ENCODE measurements at places on chromosomes 7 and 10.

DNA sequence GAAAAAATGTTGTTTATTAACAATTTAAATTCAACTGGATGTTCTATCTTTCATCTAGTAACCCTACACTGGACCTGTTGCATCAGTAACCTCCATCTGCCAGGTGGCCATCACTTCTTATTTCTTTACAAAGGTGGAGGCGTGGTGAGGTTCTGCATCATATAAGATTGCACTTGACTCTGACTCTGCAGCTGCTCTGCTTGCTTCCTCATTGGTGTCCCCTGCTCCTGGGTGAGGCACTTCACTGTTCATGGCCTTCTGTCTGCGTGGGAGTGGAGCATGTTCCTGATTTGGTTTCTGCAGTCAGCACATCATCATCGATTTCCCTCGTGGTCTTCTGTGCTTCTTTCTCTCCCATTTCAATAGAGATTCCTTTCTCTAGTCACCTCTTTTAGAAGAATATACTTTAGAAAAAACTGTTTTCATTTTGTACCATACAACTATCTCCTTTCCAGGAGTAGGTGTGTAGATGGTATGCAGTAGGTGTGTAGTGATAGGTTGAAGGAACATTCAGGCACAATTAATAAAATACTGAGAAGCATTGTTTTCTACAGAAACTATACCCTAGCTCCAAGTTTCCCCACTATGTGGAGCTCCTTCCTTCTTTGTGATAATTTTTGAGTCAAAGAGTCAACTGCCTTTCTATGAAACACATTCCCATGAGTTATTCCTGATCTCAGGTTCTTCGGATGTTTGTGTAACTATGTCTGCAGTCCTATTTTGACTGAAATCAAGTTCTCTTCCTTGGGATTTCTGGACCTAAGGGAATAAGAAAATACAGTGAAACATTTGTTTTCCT, 231.7 kb upstream of the CNTNAP2 start:
- DNase-seq, result no peak

DNA sequence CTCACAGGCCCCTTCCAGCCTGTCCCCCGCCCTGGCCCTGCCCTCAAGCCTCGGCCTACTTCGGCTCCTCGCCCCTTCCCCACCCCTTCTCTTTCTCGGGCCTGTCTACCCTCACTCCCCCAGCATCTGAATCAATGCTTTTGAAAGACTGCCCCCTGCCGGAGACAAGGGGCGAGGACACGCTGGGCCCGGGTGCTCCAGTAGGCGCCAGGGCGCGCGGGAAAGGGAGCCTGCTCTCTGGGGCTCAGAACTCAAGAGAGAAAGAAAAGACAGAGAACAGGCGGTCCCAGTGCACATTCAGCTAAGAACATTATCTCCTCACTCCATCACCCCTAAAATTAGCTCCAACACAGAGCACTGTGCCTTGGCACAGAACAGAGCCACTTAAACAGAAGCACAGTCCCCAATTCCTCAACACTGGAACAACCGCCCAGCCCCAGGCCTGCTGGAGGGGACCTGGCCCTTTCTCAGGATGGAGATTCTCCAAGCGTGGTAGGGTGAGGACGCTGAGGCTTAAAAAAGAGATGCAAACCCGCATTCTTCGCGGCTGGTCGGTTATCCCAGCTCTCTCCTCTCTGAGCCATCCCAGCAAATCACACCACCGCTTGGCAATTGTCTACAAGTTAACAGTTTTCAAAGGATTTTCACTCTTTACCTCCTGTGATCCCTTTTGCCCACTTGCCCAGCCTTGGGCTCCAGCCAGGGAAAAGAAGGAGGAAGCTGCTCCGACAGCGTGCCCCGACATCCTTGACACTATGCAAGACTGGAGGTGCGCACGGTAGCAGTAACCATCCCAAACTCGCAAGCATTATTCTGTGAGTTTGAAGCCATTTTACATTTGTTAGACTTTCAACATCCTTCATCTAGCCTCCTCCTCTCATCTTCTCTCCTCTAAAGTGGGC, 2.1 kb downstream of the GIGYF1 start:
- DNase-seq, result peak; percentile 69

DNA sequence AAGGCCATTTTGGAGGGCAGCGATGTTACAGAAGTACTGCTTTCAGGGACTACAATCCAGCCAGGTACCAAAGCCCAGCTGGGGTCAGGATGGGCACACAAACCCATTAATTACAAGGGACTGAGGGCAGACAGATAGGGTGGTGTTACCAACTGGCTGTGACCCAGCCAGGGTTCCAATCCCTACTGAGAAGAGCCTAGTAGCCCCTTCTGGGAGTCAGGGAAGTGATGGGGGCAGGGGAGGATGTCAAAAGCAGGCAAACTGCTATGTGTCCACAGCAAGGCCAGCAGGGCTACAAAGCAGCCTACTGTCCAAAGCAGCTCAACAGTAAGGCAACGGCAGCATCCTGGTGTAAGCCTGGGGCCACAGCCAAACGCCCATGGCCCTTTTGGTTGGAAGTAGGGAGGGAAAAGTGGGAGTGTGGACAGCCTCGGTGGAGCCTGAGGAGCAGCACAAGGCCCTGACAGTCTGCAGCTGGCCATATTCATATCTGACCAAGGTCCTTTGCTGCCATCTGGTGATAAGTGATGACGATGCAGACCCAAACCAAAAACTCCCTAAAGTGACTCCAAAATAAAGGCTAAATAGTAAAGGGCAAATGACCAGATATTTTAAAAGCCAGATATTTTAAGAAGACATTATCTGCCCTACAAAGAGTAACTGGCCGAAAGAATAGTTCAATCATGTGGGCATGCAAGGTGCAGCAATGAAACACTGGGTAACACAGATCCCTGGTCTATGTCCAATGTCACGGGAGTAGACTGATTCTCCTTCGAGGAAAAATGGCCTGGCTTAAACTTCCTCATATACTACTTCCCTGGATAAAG, 56.9 kb downstream of the XPNPEP1 start:
- DNase-seq, result no peak

DNA sequence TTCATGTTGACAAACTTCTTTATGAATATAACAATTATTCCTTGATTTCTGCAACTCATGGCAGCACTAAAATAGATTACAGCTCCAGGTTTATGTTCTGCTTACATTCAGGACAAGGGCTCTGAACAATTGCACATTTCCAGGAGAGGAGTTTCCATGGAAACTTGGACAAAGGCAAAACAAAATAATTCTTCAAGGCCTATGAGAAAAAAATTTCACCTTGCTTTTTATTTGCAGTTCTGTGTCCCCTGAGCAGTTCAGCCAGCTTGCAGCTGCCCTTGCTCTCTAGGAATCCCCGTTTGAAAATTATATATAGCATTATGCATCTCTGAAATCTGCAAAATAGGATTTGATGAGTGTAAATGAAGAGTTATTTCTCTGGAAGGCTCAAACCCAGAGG, 71.7 kb downstream of the ARL4A start:
- no peak for DNase-seq

GRCh38 chr7:120436487-120437060, 163.6 kb downstream of the KCND2 start:
- DNase-seq, result no peak

DNA sequence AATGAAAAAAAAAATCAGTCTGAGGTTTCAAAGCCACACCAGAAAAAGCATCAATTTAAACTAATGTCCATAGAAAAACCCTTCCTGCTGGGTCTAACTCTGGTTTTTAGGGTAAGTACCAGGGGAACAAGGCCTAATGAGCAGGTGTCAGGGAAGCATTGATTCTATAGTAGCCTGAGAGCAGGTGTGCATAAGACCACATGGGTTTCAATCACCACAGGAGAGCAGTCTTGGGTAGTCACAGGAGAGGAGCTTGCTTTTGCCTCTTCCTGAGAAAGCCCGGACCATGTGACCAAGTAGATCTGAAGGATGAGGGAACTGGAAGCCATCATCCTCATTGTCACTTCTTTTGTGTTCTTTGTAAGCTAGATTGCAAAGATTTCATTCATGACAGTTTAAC, 66.3 kb upstream of the AGK start:
- DNase-seq, result no peak

GRCh38 chr10:78992333-78992732, 76.4 kb upstream of the ZMIZ1 start:
- DNase-seq, result no peak

DNA sequence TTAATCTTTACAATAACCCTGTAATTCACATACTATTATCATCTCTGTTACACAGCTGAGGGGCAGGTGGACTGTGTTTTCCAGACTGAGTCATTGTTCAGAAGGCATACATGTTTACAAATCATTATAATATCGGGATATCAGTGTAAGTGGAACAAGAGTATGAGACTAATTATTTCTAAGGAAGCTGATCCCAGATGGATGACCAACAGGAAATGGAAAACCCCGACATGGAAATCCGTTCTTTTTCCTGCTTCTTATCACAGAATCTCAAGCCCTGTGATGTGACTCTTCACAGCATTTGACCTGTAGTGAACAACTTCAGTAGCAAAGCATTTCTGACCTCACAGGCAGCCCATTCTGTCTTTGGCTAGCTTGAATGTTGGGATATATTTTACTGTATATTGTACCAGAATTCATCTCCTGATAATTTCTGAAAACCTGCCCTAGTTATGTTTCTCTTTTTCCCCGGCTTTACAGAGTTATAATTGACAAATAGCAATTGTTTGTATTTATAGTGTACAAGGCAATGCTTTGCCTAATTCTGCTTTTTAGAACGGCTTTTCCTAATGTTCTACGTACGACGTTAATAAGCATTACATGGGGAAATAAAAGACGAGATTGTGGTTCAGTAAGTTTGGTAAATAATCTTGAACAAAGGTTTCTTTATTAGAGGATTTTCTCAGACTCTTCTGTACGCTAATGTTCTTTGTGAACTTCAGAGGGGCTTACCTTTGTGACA, 78.6 kb upstream of the SYPL1 start:
- DNase-seq, result no peak

DNA sequence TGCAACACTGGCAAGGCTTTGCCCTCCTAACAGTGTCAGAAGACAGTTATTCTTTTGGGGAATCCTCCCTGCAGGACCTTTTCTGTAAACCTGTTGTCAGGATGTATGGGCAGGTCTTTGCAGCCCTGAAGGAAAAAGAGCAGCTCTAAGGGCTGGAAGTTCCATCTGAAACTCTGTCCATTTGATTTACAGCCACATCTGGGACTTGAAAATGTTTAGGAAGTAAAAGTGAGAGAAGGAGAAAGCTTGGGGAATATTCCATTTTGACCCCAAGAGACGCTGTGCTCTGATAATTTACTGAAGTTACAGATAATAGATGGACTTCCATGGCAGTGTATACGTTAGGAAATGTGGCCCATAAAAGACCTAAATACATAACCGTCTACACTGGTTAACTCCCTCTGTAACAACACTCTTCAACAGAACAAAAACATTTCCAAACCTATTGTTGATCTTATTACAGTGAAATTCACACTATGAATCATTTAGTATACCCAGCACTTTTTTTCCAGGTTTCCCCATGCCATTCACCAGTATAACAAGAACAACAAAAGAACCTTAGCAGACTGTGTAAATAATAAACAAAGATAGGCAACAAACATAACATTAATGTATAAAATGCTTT, 89.1 kb downstream of the KIAA1549 start:
- no peak for DNase-seq

GRCh38 chr7:118179191-118179590, 4.8 kb upstream of the LSM8 start:
- DNase-seq, result no peak

GRCh38 chr7:146557971-146558469, 441.4 kb downstream of the CNTNAP2 start:
- DNase-seq, result no peak

- no peak for DNase-seq
Measured at GRCh38 chr7:36965625-36966024, 241.3 kb upstream of the AOAH start.

DNA sequence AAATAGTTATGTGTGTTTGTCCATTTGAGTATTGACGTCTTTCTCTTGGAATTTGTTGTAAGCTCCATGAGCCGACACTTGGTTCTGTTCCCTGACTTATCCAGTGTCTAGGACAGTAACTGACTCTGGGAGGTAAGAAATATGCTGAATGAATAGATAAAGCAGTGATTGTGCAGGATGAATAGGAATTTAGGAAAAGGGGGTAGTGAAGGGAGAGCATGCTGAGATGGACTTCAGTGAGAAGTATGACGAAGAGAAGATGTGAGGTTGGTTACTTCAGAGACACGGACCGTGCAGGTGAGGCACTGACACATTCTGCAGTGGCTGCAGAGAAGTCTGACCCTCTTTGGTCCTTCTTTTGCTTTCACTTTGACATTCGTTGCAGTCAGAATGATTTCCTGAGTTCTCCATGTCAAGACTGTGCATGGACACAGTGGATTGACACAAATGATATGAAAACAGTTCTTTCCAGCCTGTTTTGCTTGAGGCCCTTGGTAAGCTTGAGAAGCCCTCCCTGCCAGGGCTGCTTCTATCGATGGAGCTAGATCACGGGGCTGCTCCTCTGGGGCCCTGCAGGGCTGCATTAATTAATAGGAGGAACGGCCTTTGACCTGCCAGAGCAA, 261.5 kb upstream of the SORCS1 start:
- no peak for DNase-seq

- DNase-seq, result no peak
Measured at GRCh38 chr10:72254813-72255568, 18.7 kb upstream of the DDIT4 start.

GRCh38 chr7:94378356-94378755, 16.3 kb upstream of the COL1A2 start:
- no peak for DNase-seq

DNA sequence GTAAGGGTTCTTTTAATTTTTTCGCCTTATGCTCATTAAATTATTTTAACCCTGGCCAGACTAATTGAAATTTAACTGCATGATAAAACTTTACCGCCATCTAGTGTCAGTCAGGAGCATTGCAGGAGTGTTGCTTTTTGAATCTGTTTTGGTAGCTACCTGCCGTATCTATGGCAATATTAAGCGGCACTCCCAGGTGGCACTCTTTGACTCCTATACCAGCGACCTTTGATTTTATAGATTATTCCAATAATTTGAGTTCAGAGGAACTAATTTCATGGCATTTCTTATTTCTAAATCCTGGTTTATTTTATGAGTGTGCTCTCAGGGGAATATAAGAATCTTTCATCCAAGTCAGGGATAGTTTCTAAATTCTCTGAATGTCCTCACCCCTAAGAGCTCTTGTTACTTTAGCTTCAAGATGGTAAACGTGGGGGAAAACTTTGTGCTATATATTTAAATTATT, 198.9 kb downstream of the REEP3 start:
- no peak for DNase-seq

DNA sequence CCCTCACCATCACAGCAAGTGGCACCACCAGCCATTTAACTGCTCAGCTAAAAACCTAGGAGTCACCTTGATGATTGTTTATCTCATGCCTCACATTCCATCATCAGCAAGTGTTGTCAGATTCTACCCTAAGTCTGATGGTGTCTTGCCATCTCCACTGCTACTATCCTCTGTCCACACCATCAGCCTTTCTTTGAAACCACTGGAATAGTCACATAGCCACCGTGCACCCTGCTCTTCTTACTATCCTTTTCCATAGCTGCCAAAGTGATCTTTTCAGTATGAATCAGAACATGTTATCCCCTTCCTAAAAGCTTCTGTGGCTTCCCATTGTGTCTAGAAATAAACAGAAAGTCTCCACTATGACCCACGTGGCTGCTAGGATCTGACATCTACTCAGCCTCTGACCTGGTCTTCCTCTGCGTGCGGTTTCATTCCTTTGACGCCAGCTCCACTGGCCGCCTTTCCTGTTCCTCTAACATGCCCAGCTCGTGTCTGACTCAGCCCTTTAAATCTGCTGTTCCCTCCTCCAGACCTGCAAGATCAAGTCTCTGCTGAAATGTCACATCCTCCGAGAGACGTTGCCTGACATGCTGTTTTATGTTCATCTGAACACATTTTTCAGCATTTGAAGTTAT, 16.5 kb upstream of the CHN2 start:
- no peak for DNase-seq

All from omental fat pad (tissue), 4 donors.